ENCODE measurements at places on chromosomes 7 and 10.

DNA sequence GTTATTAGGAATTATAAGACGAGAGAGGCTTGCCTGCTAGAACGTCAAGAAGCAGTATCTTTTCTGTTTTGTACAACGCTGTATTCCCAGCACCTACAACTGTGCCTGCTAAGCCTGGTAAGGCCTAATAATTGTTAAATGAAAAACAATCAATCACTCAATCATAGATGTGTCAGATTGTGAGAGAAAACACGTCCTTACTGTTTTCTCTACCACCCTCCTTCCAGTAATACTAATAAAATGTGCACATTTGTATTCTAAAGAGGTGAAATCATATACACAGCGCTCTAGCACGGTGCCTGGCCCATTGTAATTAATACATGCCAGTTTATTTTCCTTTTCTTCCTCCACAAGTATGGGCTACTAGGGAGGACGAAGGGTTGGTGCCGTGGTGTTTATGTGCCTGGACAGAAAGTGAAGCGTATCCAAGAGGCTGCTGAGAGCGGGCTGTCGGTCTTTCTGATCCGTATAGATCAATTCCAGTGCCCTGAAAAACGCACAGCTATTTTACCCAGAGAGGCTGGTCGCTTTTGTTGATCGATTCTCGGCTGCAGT lies 1.5 kb upstream of the AUTS2 start:
- DNase-seq: no peak

GRCh38 chr7:132685277-132685676 lies 109.0 kb upstream of the PLXNA4 start:
- DNase-seq: no peak

GRCh38 chr10:63698787-63699150 lies 177.6 kb downstream of the REEP3 start:
- DNase-seq: no peak

DNA sequence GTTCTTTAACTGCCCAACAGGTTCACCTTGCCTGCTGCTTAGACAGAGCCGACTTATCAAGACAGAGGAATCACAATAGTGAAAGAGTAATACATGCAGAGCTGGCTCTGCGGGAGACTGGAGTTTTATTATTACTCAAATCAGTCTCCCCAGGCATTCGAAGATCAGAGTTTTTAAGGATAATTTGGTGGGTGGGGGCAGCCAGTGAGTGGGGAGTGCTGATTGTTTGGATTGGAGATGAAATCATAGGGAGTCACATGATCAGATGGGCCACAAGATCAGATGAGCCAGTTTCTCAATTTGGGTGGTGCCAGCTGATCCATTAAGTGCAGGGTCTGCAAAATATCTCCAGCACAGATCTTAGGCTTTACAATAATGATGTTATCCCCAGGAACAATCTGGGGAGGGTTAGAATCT lies 131.3 kb downstream of the AKR1D1 start:
- no peak for DNase-seq

GRCh38 chr7:114943953-114944744 lies 22.3 kb downstream of the MDFIC start:
- no peak for DNase-seq

- DNase-seq: no peak
Measured at GRCh38 chr10:126536148-126536547, 134.3 kb downstream of the C10orf90 start.

GRCh38 chr10:97336942-97337831 lies 2.7 kb upstream of the FRAT2 start:
- DNase-seq: no peak

DNA sequence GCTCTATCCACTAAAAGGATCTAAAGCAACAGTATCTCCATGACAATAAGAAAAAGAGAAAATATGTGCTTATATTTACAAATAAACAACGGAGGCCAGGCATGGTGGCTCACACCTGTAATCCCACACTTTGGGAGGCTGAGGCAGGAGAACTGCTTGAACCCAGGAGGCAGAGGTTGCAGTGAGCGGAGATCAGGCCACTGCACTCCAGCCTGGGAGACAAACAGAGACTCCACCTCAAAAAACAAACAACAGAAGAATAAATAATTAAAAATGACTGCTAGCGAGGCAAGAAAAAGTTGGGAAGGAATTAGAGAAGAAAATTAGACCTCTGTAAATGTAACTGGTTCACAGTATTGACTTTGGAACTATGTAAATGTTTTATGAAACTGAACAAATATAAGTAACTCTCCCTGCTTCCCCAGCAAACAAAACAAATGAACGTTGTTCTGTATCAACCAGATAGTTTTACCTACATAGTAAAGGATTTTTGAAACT lies 17.1 kb downstream of the TRIM24 start:
- no peak for DNase-seq

- DNase-seq: no peak
Measured at GRCh38 chr7:98618786-98619185, 1.7 kb downstream of the NPTX2 start.

GRCh38 chr10:4129866-4130477 lies 345.0 kb upstream of the KLF6 start:
- DNase-seq: no peak

DNA sequence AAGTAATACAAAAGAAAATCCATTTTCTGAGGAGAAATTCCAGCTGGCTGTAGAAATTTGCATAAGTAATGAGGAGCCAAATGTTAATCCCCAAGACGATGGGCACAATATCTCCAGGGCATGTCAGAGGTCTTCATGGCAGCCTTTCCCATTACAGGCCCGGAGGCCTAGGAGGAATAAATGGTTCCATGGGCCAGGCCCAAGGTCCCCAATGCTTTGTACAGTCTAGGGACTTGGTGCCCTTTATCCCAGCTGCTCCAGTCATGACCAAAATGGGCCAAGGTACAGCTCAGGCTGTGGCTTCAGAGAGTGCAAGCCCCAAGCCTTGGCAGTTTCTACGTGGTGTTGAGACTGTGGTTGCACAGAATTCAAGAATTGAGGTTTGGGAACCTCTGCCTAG lies 182.5 kb downstream of the GPR158 start:
- DNase-seq: no peak

DNA sequence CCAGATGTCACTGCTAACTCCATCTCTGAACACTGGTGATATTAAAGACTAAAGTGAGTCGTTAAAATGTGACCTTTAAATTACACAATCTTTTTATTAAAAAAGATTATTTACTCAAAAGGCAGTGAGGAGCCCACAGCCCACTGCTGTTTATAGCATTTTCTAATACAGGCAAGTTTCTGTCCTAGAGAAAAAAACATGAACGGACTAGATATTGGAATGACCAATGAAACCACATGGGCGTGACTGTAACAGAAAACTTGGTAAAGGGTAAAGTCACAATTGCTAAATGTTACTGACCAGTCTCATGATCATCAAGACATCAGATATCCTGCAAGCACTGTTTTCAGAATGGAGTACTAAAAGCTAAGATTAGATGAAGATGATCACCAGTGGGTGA lies 78.7 kb downstream of the FEZF1 start:
- no peak for DNase-seq

DNA sequence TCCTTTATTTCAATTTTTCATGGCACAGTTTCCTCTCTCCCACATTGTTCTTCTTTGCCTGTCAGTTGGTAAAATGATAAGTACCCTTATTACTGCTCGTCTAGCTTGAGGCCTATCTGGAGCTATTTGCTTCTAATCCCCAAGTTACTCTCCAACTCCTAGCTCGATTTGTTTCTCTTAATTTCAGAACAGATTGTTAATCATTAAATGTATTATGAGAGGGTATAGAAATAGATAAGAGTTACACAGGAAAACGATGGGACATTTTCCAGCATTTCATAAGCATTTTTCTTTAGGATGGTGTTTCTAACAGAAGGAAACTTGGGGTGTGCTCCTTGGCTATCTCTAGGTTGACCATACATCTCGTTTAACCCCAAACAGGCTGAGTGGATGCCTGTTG lies 540.5 kb upstream of the FZD8 start:
- no peak for DNase-seq

GRCh38 chr7:108634036-108634435 lies 64.4 kb downstream of the DNAJB9 start:
- no peak for DNase-seq

- DNase-seq: no peak
Measured at GRCh38 chr10:75450075-75450445, 18.6 kb downstream of the LRMDA start.

- DNase-seq: no peak
Measured at GRCh38 chr7:80584778-80585177, 53.7 kb upstream of the CD36 start.

- no peak for DNase-seq
Measured at GRCh38 chr7:107596881-107597581, 17.0 kb downstream of the BCAP29 start.

GRCh38 chr7:2638224-2638991 lies 6.6 kb downstream of the TTYH3 start:
- DNase-seq: no peak

DNA sequence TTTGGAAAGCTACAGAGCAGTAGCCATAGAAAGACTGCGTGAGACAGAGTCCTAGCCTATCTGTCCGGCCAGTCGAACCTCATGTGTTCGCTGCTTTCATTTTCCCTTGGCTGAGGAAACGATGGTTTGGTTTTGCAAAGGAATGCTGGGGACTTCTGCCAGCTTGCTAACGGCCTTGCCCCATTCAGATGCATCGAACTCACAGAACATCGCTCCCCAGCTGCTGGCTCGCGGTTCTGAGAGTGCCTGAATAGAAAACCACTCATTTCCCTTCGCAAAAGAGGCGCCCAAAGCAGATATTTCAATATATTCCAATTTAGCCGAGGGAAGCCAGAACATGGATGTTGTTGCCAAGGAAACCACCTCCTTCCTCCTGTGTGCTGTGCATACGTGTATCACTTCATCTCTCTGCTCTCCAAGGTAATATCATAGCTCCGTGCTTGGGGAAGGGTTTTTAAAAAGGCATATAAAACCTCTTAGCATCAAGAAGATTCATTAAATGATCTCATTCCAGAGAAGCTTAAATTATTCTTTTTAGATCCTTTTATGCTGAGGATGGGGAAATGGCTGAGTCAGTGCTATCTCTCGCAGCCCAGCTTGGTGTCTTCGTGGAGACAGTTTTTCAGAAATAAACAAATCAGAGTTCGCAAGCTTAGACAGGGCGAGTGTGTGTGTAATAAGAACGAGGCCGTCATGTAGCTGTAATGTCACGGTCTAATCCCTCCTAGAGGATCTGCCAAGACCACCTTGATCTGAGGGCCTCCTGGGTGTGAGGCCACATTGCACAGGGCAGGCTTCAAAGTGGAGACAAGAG lies 215.2 kb downstream of the RPS24 start:
- DNase-seq: no peak

- no peak for DNase-seq
Measured at GRCh38 chr7:117963264-117964197, 90.3 kb upstream of the CTTNBP2 start.

DNA sequence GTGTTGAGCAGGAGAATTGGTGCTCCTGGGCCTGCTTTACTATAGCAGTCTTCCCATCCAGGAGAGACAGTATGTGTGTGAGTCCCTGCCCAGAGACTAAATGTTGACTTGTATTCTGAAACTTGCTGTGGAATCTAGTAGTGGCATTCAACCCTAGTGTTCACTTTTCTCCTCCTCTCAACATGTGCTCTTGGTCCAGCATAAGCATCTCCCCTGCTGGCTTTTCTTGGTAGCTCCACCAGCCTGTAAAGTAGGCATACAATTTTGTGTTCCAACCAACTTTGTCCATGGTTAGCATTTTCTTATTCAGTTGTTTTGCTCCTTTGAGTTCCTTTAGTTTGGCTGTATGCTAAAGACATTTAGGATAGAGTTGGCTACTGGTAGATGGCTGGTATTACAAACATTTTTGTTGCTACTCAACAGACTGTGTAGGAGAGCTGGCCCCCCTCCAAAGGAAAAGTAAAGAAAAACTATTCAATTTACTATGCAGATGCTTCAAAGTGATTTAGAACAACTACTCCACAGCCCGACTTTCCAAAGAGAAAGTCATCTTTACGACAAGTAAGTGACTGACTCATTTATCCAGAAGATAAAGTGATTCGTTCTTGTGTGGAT lies 46.0 kb downstream of the ASB4 start:
- DNase-seq: no peak

DNA sequence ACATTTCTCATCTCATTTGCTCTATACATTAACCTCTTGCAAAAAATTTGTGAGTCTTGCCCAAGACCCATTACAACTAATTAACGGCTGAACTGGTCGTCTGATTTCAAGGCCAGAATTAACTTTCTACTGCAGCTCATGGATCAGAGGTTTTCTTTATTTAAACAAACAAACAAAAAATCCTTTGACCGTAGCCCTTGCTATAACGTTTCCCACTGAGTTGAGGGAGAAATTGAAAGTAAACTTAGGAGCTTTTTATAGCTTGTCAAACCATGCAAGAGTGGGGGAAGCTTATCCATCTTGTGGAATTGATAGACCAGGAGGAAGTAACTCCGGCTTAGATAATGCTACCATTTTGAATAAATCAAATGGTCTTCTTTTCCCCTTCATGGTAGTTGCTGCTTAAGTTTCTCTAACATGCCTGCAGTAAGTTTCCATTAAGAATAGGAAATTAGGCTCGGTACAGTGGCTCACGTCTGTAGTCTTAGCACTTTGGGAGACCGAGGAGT lies 3.3 kb downstream of the SRGN start:
- no peak for DNase-seq

- no peak for DNase-seq
Measured at GRCh38 chr10:34092891-34093290, 722.2 kb downstream of the PARD3 start.

DNA sequence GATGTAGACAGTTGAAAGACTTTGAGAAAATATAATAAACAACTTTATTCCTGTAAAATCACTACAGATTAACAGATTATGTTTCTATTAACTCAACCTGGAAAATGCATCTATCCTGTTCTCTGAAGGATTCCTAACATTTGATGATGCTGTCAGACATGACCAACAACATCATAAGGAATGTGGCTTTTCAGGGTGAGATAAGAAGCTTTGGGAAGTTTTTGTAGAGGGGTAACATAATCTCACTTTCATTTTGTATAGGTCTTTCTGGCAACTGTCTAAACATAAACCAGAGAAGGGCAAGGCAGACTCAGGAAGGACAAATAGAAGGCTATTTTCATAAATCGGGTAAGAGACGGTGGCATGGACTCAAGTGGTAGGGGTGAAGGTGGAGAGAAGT lies 112.2 kb downstream of the TES start:
- no peak for DNase-seq

DNA sequence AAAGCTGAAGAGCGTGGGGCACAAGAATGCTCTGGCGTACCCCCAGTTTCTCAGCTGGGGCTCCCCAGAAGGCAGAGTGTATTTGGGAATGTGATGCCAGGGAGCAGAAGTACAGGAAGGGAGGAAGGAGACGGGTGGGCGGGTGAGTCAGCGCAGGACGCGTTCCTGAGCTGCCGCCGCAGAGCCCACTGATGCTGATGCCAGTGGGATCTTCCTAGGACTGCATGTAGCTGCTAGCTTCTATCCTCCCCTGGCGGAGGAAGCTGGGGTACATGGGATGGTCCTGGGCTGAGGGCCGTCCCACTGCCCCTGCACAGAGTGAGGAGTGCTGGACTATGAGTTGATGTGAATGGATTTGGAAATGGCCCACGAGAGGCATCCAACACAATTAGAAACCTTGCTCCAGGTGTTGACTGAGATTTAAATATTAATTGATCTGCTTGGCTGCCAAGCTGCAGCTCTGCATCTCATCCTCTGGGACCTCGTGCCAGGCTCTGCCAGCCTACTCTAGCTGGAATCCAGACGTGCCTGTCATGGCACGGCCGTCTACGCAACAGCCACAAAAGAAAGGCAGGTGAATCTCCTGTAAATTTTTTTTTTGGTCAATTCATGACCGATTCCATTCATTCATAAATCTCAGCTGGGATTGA lies 66.2 kb upstream of the RHEB start:
- no peak for DNase-seq

- DNase-seq: no peak
Measured at GRCh38 chr7:143126146-143126545, 5.7 kb upstream of the PIP start.

- DNase-seq: no peak
Measured at GRCh38 chr10:35495521-35496119, 109.5 kb upstream of the GJD4 start.
